ENCODE measurements at places on chromosomes 1 and 21.

DNA sequence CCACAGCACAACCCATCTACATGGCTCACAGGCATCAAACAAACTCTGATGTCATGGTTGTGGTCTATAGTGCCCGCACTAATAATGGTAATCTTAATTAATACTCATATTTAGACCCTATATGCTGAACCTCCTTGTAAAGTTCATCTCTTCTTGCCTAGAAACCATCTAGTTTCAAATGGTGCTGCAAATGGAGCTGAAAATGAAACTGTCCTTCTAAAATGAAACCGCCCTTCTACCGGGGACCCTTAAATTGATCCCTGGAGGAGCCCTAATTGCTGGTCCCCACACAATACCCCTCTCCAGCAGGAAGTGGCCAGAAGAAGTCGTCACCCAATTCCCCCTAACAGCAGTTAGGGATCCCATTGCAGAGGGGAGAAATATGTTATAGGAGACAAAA, 612.6 kb downstream of the MRPL39 start:
- no peak for DNase-seq

- DNase-seq, result no peak
Observed at GRCh38 chr1:215166886-215167285, 84.3 kb downstream of the KCNK2 start.

DNA sequence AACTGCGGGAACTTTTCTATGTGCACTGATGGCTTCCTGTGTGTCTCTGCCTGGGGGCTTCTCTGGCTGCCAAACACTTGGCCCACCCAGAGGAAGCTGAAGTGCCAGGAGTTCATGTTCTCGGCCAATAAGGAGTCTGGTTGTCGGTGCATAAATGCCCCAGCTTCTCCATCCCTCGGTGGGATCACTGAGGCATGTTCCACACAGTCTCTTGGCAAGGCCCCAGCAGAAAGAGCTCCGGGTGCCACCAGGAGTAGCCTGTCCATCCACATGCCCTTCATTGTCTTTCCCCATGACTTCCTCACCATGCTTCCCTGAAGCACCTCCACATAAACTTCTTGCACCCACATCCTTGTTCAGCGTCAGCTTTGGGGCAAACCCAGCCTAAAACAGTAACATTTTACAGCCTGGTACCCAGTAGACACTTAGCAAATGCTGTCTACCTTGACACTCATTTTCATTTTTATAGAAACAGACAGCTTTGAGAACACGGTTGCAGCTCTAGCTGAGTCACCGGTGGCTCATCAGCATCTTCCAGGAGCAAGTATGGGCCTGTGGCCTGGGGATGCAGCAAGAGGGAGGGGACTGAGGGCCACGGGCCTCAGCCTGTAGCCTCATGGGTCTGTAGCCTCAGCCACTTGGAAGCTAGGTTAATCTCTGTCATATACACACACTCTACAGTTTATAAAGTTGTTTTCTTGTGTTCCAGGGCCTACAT, 14.8 kb upstream of the CDCP2 start:
- no peak for DNase-seq

DNA sequence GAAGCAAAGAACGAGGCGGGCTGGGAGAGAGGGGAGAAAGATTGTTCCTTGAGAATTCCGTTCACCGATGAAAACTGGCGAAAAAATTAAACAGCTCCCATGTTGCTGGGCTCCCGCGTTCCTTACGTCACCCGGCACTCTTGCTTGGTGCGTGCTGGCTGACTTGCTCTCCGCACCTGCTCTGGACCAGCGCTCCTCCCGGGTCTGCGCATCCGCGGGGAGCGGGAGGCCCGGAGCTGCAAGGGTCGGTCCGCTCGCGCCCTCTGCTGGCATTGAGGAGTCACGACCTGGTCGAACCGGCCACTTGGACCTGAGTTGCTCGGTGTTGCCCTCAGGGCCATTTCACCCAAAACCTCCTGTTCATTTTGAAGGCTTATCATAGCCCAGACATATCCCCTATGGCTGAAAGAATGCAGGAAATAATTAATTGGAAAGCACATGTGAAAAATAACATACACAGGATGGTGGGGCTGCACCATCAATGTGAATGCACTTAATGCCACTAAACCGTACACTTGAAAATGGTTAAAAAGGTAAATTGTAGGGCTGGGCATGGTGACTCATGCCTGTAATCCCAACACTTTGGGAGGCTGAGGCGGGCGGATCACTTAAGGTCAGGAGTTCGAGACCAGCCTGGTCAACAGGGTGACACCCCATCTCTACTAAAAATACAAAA, 98.9 kb upstream of the BACE2 start:
- DNase-seq, result peak; percentile 22
